Activated naive CD4-positive, alpha-beta T cell treated with anti-CD3 and anti-CD28 coated beads for 36 hours (primary cell): ENCODE measurements at places on chromosomes 6 and 20. TPM values are rescaled to one million over a fixed set of nuclear protein-coding genes. Genes with fewer than 3 reads are reported as not detected.

The SLC23A2 gene
- 16.4 TPM for total RNA-seq

The DLGAP4 gene
- 9.2 TPM for total RNA-seq

The PRR18 gene
- total RNA-seq: not detected

The SLC2A10 gene
- total RNA-seq: not detected

The PDE10A gene
- not detected for total RNA-seq
